ENCODE measurements at places on chromosomes 12 and 14.

DNA sequence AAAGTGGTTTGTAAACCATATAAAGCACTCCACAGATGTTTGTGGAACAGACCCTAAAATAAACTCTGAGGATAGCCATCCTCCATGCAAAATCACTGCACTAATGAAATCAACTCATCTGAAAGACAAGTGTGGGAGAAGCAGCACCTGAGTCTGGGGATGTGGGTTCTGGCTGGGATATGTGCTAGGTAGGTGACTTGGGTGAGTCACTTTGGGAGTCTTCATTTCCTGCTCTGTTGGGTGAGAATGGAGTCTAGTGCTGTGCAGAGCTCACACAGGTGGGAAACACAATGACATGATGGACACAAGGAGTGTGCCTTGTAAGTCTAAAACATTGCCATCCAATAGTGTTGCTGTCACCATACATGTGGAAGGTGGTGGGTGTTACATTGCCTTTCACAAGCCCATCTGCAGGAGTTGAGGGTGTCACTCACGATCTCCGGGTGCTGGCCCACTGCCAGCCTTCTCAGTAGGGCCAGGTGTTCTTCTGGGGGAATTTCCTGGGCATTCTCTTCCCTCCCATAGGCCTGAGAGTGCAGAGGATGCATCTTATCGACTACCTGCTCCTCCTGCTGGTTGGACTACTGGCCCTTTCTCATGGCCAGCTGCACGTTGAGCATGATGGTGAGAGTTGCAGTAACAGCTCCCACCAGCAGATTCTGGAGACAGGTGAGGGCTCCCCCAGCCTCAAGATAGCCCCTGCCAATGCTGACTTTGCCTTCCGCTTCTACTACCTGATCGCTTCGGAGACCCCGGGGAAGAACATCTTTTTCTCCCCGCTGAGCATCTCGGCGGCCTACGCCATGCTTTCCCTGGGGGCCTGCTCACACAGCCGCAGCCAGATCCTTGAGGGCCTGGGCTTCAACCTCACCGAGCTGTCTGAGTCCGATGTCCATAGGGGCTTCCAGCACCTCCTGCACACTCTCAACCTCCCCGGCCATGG, 2.0 kb downstream of the SERPINA4 start:
- DNase-seq: no peak

DNA sequence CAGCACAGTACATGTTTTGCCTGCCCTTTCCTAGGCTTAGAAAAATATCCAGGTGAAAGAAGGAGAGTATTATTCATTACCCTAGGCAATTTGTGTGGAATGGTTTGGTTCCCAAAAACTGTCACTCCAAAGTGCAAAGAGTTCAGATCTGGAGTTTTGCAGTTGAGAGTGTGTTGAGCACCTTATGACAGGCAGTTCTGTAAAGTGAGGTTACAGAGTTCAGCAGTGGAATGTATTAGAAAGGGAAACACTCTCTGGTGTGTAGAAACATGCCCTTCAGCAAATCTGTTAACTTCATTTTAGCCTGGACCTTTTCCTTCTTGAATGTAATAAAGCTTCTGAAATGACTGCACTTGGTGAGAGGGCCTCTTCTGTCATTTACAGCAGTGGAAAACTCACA, 154.0 kb upstream of the SSTR1 start:
- no peak for DNase-seq

DNA sequence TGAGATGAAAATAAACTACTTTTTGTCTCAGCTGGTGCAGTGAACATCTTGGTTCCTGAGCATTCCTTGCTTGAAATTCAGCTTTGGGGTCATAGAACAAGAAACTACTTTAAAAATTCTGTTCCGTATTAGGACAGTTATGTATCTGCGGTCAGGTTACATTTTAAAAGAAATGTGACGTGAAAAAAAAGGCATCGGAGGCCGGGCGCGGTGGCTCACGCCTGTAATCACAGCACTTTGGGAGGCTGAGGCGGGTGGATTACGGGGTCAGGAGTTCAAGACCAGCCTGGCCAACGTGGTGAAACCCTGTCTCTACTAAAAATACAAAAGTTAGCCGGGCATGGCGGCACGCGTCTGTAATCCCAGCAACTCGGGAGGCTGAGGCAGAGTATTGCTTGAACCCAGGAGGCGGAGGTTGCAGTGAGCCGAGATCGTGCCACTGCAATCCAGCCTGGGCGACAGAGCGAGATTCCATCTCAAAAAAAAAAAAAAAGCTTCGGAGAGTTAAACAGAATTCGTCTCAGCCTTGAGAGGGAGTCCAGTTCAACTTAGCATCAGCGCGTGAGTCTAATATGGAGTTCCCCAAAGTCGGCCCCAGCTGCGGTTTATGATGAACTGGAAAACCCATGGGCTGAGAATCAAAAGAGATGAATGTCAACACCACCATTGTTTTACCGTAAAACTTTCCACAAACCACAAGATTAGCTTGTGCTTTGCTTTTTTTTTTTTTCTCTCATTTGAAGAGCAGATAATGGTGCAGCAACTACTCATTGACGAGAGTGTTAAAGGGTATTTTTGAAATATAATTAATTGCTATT, 2.1 kb upstream of the SLC2A13 start:
- DNase-seq: no peak

DNA sequence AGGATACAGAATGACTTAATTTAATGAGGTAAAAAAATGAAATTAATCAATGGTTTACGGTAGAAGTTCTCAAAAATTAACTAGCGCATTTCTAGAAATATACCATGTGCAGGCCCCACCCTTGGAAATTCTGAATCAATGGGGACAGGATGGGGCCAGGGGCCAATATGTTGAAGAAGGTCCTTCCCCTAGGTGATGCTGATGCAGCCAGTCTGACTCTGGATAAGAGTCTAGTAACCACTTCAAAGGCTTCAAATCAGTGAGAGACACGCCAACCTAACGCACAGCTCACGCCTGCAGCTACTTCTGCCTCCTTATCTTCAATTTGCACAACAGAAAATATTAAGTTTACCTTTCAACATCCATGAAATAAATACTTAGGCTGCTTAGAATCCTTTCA, 14.9 kb downstream of the GIT2 start:
- no peak for DNase-seq

- DNase-seq: no peak
Measured at GRCh38 chr12:98594050-98594835, 757 bp downstream of the SLC25A3 start.

GRCh38 chr14:36271222-36271621, 49.2 kb downstream of the MBIP start:
- DNase-seq: no peak

DNA sequence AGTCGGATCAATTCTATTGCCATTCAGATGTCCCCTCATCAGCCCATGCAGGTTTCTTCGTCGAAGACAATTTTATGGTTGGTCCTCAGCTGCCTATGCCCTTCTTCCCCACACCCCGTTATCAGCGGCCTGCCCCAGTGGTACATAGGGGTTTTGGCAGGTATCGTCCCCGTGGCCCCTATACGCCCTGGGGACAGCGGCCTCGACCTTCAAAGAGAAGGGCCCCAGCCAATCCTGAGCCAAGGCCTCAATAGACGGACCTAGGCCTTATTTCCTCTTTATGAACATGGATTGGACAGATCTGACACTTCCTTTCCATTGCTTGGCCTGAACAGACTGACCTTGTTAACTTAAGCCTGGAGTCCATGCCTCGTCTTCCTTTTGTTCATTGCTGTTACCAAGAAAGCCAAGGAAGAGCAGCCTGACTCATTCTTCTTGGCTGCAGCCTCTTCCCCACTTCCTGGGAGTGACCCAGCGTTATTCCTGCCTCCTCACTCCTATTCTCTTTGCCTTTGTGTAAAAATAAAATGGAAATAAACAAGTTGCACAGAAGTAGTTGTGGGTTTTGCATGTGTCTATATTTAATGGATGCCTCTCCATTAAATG, 156.5 kb upstream of the AMIGO2 start:
- peak; percentile 67 for DNase-seq

Data from HFF-Myc (cell line).